Retina (tissue), 1 donor: ENCODE measurements at places on chromosomes 7 and 10.

GRCh38 chr10:132299371-132300336, 8.1 kb downstream of the STK32C start:
- no peak for DNase-seq

DNA sequence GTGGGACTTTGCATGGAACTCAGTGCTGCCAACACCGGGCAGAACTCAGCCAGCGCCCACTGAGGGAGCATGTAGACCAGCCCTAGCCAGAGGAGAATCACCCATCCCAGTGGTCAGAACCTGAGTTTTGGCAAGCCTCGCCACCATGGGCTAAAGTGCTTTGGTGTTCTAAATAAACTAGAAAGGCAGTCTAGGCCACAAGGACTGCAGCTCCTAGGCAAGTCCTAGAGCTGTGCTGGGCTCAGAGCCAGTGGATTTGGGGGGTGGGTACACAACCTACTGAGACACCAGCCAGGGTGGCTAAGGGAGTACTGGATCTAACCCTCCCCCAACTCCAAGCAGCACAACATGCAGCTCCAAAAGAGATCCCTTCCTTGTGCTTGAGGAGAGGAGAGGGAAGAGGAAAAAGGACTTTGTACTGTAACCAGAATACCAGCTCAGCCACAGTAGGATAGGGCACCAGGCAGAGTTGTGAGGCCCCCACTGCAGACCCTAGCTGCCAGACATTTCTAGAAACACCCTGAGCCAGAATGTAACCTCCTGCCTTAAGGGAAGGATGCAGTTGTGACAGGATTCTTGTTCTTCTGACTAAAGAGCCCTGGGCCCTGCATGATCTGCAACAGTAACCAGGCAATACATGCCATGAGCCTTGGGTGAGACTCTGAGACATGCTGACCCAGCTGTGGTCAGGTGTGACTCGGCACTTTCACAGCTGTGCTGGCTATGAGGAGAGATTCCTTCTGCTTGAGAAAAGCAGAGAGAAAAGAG, 24.4 kb downstream of the GSDME start:
- DNase-seq, result no peak

GRCh38 chr7:55903985-55904759, 16.9 kb downstream of the ZNF713 start:
- no peak for DNase-seq

- no peak for DNase-seq
Observed at GRCh38 chr7:27636326-27637006, 26.2 kb downstream of the HIBADH start.

- no peak for DNase-seq
Observed at GRCh38 chr10:87860156-87860795, 3.1 kb downstream of the KLLN start.

DNA sequence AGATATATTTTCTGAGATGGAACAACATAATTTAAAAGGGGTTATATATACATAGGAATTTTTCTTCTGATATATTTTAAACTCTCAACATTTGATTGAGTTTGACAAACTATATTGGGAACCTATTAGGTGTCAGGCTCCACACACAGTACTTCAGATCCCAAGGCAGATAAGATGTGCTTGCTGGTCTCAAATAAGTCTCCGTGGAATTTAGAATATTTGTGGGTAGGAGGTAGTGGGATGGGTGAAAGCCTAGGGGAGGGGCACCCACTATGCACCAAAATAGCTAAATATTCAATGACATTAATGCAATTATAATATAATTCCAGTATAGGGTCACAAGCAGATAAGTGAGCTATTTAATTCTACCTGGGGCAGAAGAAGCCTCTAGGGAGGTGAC, 81.5 kb downstream of the ARL4A start:
- DNase-seq, result no peak
